ENCODE measurements at places on chromosomes 16 and 17. TPM values are rescaled to one million over a fixed set of nuclear protein-coding genes. Genes with fewer than 3 reads are reported as not detected.
A peak's percentile ranks its signal among the peaks of the same experiment; 100 is the strongest.

The SMTNL2 gene
- under 0.01 TPM for total RNA-seq

DNA sequence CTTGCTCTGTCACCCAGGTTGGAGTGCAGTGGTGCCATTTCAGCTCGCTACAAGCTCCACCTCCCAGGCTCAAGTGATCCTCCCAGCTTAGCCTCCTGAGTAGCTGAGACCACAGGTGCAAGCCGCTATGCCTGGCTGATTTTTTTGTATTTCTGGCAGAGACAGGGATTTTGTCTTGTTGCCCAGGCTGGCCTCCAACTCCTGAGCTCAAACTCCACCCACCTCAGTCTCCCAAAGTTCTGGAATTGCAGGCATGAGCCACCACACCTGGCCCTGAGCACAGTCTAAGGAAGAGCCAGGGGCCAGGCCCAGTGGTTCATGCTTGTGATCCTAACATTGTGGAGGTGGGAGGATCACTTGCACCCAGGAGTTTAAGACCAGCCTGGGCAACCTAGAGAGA lies 21.8 kb upstream of the BCO1 start:
- no peak for DNase-seq

The TAT gene
- not detected for total RNA-seq

DNA sequence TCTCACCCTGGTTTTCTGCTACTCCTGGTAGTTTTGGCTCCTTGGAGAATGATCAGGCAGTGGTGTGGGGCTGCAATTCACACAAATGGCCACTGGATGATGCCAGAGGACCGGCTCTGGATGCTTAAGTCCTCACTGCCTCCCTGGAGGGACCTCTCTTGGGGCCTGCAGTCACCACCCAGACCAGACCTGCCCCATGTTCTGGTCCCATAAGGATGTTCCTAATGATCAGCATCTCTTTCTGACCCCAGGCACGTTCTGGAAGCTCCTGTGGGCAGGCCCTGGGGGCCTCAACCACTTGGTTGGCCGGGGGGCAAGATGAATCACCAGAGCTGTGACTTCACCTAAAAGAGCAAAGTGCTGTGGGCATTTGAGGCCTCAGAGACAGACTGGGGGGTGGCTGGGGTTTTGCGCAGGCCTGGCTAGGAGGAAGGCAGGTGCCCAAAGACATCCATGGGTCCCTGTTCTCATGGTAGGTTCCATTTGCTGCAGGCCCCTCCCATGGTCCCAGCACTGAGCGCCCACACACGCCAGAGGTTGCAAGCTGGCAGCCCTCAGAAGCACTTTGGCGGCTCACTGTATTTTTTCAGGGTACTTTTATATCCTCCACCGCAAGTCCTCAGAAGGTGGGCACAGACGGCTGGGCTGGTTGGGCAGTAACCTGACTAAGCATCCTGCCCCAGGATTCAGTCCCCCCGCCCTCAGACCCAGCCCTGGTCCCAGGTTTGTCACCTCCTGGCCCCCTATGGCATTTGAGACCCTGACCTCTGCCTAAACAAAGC lies 53.2 kb downstream of the NT5M start:
- DNase-seq = peak; percentile 92

- DNase-seq = no peak
These were observed 515.8 kb upstream of the ZFHX3 start for GRCh38 chr16:73563709-73564108.

- DNase-seq = no peak
These were observed 29.3 kb downstream of the CLEC19A start for GRCh38 chr16:19314718-19315425.

The KCNJ18 gene
- total RNA-seq = not detected

DNA sequence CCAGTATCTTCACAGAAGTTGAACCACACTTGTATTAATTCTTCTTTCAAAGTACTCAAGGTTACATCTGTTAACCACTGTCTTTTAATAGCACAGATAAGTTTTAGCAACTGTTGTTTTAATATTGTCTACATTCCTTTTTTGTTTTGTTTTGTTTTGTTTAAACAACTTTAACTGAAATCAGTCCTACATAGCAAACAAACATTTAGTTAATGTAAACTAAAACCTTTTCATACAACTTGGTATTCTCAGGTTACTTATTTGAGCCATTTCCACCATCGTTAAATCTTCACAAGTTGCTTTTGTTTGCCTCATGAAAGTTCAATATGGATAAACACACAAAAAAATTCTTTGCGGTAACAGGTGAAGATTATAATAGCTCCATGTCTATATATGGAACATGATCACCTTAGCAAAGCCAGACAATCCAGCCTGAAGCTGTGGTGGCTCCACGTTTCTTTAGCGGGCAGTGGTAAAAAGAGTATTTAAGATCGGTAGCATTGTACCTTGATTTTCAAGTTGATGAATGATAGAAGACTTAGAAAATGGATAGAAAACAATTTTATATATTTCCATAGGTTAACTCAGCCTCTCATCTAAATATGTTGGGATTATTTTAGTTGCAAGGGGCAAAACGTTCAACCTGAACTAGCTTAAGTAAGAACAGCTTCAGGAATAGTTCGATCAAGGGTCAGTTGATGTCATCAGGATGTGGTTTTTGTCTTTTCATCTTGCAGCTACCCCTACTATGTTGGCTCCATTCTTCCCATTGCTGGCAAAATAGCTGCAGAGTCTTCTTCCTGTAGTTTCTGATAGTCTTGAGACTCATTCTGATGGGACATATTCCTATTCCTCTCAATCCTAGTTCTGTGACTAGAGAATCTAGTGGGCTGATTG lies 182.8 kb downstream of the FTO start:
- no peak for DNase-seq

- no peak for DNase-seq
These were observed 1070.0 kb downstream of the CDH11 start for GRCh38 chr16:64051824-64052223.

The TMEM100 gene
- total RNA-seq = 8.0 TPM

GRCh38 chr17:48618256-48618896 lies 3.3 kb upstream of the HOXB8 start:
- peak; percentile 92 for DNase-seq

The RAB11FIP4 gene
- total RNA-seq = 0.05 TPM

DNA sequence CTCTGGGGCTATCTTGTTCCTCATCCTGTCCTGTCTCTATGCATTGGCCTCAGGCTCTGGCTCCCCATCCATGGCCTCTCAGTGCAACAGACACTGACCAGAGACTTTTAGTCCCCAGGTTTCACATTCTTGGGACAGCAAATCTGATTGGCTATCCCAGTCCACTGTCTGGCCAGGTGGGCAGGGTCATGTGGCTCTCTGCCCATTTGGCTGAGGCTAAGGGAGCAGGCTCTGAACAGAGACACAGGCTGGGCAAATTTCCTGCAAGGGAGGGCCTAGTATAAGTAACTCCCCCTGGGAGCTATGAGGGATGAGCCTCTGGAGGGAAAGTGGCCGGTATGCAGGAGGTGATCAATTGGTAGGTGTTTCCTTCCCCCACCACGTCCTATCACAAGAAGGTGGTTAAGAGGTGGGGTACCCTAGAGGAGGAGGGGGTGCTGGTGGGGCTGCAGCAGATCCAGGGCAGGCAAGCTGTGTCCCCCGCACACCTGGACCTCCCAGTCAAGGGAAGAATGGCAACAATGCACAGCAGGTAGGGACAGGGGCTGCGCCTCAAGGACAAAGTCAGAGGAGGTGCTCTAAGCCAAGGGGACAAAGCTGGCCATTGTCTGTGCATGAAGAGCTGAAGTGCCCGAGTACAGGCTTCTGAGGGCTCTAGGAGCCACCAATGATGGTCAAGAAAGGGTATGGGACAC lies 13.2 kb downstream of the XYLT2 start:
- DNase-seq = no peak

DNA sequence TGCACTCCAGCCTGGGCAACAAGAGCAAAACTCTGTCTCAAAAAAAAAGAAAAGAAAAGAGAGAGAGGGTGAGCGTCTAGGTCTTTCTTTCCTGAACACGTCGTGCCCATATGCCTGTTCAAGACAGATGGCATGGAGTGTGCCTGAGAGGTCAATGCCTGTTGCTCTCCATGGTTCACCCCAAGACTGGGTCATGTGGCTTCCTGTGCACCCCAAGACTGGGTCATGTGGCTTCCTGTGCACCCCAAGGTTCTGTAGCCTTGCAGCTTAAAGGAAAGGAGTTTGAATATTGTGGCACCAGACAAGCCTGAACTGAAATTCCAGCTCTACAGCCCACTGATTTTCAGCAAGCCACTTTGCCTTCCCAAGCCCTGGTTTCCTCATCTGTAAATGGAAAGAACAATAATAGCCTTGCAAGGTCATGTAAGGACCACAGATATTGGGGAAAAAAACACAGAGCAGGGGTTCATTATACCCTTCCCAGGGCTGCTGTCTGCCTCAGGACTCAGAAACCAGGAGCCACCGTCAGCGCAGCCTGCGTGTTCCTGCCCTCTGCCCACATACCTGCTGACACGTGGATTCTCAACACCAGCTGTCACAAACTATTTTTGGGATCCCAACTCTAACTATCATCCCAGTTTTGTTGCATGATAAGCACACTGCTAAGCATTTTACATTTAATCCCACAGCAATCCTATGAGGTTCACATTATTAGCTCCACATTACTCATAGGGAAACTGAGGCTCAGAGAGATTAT lies 18.0 kb upstream of the NAGS start:
- no peak for DNase-seq

DNA sequence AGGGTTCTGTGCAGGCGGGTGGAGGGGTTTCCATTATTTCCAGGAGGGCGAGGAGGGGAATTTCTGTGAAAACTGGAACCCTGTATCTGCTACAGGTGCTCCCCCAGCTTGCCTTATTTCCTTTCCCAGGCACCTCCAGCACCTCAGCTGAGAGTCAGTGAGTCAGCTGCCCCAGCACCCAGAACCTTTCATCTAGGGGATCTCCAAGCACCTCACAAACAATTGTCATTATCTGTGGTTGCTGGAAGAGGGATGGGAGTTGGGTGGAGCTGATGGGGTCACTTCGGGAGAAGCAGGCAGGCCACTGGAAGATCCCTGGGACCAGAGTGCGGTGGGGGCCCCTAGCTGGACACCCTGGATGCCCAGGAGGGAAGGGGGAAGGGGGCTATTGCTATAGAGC lies 10.0 kb upstream of the CLUH start:
- DNase-seq = no peak

The AKAP10 gene
- total RNA-seq = 26.1 TPM

DNA sequence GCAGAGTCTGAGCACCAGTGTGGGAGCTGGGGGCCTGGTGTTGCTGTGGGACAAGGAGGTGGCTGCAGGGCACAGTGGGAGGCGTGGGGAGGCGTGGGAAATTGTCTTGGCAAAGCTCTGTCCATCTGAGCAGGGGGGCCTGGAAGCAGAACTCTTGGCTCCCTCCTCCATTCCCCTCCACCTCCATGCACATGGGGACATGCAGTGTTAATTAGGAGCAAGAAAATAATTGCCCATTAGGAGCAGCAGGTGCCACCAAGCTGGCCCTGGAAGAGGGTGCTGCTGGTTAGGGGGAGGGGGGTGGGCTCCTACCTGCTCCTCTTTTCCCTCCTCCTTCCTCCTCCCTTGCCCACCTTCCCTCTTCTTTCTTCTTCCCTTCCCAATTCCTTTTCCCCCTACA lies 4.5 kb downstream of the TTYH2 start:
- DNase-seq = no peak

GRCh38 chr16:55908641-55909040 lies 33.5 kb upstream of the CES5A start:
- no peak for DNase-seq

The ABCA10 gene
- total RNA-seq = 0.88 TPM

The GRAP gene
- total RNA-seq = 150 TPM

The RPL23 gene
- total RNA-seq = 1,590 TPM
